ENCODE measurements at places on chromosomes 16 and 17.

DNA sequence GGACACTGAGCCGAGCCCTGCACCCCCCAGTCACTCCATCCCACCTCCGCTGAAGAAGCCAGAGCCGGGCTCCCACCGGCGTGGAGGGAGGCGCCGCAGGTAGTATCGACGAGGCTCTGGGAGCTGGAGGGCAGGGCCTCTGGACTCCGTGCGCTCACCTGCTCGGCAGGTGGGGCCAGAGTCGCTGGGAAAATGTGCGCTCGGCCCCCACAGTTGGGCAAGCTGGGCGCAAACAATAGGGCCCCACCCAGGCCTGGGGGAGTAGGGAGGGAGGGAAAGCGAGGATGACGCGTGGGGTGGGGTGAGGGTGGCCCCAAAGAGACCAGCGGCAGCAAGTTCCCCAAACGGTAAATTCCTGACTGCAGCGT is 668 bp downstream of the JUP start:
- peaks cover 8% of the 10 kb centered on the region for H3K4me1 ChIP-seq
- H3K4me3 ChIP-seq = peak overlapping the region; percentile 67
- no peak for DNase-seq
- H3K36me3 ChIP-seq = no peaks in the 10 kb centered on the region
- H3K27me3 ChIP-seq = peaks cover 69% of the 10 kb centered on the region

DNA sequence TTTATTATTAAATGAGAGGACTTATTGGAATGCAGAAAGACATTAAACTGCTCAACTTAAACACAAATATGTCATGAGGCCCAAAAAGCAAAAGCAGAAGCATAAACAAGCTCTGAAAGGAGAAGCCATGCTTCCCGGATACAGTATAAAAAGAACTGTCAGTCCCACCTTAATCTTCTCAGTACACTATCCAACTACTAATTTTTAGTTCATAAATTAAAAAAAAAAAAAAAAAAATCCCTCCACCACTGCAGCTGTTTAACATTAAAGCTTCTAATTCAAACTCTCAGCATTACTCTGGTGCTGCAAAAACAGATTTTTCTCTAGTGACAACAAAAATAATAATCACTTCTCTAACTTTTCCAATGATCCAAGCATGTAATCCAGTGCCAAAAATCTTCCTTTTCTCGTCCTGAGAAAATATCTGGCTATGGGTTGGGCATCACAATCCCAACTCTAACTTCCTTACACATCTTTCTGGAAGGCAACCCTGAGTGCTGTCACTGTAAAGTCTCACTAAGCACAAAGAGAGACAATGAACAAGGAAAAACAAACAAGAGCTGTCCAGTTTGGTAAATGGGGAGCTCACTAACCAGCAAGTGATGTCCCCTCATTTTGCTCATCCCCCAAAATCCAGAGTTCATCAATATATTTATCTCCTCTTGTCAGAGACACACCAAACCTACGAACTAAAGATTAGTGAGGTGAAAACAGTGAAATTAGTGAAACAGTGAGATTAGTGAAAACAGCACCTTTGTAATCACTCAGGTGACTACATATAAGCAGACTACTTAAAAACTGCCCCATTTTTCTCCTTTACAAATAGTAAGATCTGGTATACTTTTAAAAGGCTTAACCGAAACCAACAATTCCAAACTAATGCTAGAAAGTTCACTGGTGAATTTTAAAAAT is 5.5 kb downstream of the USP32 start:
- H3K27me3 ChIP-seq = no peaks in the 10 kb centered on the region
- H3K4me3 ChIP-seq = no peak overlapping the region
- DNase-seq = no peak
- peaks cover 7% of the 10 kb centered on the region for H3K36me3 ChIP-seq
- H3K4me1 ChIP-seq = peaks cover 47% of the 10 kb centered on the region
- no peak overlapping the region for H3K27ac ChIP-seq

DNA sequence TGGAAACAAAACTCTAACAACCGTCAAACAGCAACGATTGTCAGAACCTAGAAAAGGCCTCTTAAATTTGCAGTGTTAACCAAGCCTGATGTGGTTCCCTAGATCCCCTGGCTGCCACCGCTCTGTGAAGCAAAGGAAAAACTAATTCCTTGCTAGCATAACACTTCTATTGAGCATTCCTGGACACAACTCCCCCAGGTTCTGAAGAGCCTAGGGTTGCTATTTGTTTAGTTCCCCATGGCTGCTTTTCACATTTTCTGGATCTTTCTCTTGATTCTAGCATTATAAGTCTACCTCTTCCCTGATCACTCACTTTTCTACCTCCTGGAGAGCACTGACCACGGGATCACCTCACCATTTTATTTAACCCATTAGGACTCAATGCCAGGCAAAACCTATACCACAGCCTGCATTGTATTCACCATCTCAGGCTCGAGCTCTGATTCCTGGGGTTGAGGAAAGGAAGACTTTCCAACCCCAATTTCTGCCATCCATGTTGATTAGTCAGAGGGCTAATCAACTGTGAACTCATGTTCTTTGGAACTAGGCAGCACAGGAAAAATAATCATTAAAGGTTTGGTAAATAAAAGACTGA is 692 bp upstream of the KCNJ16 start:
- no peak for DNase-seq
- H3K36me3 ChIP-seq = no peaks in the 10 kb centered on the region
- H3K4me3 ChIP-seq = no peak overlapping the region

DNA sequence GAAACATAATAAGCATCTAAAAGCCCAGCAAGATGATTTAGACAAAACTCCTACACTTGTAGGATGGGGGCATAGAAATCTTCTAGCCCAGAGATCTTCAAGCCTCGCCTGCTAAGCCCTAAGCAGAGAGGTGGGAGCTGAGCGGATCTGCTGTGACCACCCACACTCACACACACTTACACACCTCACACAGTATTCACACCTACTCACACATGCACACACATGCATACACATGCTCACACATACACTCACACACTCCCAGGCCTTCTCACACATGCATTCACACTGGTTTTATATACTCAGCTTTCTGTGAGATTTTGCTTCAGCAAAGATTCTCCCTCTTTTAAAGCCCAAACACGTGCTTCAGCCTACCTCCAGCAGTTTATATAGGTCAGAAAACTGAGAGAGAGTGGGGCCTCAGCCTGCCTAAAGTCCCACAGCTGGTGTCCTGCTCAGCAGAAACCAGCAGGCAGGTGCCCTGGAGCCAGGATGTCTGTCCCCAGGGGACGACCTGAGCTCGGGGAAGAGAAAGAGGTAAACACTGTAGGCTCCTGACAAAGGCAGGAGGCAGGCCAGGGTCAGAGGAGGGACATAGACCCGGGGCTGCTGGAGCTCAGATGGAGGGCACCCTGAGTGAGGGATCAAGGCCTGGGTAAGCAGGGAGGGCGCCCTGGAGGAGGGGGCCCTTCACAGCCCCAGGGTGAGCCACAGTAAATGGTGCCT is 12.0 kb upstream of the KRT19 start:
- H3K27ac ChIP-seq = no peak overlapping the region
- no peaks in the 10 kb centered on the region for H3K4me1 ChIP-seq
- no peak for DNase-seq
- no peaks in the 10 kb centered on the region for H3K36me3 ChIP-seq
- no peak overlapping the region for H3K4me3 ChIP-seq

DNA sequence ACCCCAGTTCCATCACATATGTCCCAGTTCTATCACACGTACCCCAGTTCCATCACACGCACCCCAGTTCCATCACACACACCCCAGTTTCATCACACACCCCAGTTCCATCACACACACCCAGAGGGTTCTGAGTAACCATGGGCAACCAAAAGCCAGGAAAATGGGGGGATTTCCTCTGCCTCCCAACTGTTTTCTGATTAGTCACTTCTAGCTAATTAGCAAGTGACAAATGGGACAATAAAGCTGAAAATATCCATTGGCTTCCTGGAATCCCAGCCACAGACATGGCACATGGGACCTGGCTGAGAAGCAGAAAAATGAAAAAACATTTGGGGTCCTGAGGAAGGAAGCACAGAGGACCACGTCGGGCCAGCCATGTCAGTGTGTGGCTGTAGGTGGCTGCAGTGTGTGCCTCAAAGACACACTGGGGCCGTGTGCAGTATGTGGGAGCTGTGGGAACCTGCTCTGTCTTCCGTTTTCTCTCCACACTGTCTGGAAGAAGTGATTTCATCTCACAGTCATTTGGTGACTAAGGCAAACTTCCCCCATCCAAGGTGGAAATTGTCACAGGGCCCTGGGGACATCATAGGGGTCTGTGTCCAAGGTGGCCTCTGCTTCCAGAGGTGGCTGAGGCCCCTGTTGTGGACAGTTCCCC is 106.7 kb downstream of the CMIP start:
- H3K36me3 ChIP-seq = peaks cover 9% of the 10 kb centered on the region
- H3K27ac ChIP-seq = peak overlapping the region; percentile 97
- DNase-seq = no peak
- no peak overlapping the region for H3K4me3 ChIP-seq

GRCh38 chr16:10557750-10558149 is 22.6 kb downstream of the EMP2 start:
- H3K36me3 ChIP-seq = no peaks in the 10 kb centered on the region
- no peak for DNase-seq
- H3K27ac ChIP-seq = no peak overlapping the region
- H3K4me3 ChIP-seq = no peak overlapping the region
- H3K4me1 ChIP-seq = peaks cover 4% of the 10 kb centered on the region
- H3K27me3 ChIP-seq = peaks cover 38% of the 10 kb centered on the region

DNA sequence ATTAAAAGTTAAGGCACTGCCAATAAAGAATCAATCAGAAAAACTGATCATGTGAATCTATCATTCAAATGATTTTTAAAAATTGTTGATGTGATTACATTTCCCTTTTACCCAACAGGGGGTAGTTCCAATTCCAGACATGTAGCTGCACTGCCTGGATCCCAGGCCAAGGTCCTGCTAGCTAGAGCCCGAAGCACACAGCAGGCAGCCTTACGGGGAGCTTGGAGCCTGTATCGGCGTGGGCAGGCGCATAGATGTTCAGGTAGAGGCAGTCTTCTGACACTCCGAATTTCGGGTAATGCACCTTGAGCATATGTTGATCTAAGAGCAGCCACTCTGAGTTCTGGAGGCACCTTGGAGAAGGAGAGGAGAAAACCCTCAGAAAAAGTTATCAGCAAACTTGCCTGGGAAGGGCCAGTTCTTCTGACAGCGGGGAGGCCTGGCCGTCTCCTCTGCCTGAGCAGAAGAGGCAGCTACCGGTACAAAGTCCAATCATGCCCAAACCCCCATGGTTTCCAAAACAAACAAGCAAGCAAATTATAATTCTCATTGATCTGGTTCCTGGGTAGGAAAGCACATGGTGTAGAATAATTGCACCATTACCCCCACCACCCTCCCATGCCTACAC is 3.6 kb downstream of the CES5A start:
- no peaks in the 10 kb centered on the region for H3K36me3 ChIP-seq
- H3K27me3 ChIP-seq = peaks cover 68% of the 10 kb centered on the region
- no peak for DNase-seq
- H3K4me3 ChIP-seq = no peak overlapping the region
- no peak overlapping the region for H3K27ac ChIP-seq
- no peaks in the 10 kb centered on the region for H3K4me1 ChIP-seq

DNA sequence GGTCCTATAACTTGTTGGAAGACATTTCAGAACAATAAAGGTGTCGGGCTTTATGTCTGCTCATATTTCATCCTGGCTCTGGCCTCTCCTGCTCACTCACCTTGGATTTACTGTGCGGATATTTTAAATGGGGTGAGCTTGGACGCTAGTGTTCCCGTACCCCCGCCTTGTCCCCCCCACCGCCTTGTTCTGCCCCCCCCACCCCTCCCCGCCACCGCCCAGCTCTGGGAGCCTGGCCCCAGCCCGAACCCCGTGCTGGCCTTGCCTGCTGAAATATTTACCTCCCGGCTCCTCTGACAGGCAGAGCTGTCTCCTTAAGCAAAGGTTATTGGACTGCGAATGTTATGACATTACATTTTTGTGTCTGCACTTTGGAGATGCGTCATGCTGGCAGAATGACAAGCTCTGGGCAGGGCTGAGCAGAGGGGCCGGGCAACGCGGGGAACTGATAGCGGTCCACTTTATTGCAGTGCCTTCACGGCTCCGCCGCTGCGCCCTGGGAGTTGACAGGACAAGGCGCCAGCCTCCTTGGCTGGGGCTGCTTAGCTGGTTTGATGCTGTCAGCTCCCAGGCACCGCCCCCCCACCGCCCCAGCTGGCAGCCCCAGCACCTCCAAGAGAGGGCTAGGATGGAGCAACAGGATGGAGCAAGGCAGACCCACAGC is 222.5 kb upstream of the GSE1 start:
- H3K4me1 ChIP-seq = no peaks in the 10 kb centered on the region
- H3K27me3 ChIP-seq = peaks cover 47% of the 10 kb centered on the region
- no peaks in the 10 kb centered on the region for H3K36me3 ChIP-seq
- no peak for DNase-seq
- no peak overlapping the region for H3K4me3 ChIP-seq

DNA sequence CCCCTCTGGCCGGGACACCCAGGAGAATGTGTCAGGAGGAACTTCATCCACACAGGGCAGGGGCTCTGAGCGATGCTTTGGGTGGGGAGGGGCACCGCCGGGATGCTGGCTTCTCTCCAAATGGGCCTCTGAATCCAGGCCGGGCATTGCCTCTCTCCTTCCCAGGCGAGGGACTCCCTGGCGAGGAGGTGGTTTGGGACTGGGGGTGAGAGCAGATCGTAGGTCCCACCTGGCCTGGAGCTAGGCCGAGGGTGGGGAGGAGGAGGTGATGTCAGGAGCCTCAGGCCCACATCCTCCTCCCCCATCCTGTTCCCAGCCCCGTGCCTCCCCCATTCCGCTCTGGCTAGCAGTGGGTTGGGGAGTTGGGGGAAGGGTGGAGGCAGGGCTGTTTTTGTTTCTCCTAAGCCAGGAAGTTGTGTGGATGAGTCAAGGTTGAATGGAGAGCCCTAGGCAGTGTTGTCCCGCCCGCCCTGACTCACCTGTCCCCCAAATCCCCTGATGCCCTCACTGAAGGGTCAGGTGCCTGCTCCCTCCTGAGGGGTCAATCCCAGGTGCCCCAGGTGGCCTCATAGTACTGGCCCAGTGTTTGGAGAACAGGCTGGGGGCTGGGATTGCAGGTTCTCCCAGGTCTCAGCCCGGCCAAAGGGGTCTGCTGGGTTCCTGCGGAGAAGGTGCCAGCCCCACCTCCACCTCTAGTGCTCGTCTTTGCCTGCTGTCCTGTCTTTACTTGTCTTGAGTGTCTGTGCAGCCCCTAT is 2.8 kb downstream of the GRB7 start:
- DNase-seq = no peak
- H3K27ac ChIP-seq = no peak overlapping the region
- peaks cover 26% of the 10 kb centered on the region for H3K27me3 ChIP-seq
- peaks cover 6% of the 10 kb centered on the region for H3K4me1 ChIP-seq
- no peaks in the 10 kb centered on the region for H3K36me3 ChIP-seq
- H3K4me3 ChIP-seq = no peak overlapping the region

DNA sequence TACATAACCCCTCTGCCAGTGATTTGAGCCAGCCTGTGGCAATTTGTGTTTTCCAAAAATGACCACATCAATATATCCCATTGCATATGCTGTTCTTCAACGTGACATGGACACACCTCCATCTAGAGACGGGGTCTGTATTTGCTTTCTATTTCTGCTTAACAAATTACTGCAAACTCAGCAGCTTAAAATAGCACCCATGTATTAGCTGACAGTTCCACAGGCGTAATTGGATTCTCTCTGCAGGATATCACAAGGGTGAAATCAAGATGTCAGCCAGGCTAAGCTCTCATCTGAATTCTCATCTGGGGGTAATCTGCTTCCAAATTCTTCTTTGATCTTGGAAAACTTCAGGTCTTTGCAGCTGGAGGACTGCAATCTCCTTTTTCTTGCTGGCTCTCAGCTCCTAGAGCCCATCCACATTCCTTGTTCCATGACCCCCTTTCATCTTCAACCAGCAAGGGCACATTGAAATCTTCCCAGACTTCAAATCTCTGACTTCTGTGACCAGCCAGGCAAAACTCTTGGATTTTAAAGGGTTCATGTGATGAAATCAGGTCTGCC is 8.2 kb downstream of the KRT9 start:
- no peak overlapping the region for H3K27ac ChIP-seq
- DNase-seq = no peak
- peaks cover 20% of the 10 kb centered on the region for H3K4me1 ChIP-seq
- H3K36me3 ChIP-seq = no peaks in the 10 kb centered on the region
- H3K4me3 ChIP-seq = no peak overlapping the region

All from effector memory CD8-positive, alpha-beta T cell (primary cell).